ENCODE measurements at places on chromosomes 1 and 21. TPM values are rescaled to one million over a fixed set of nuclear protein-coding genes. Genes with fewer than 3 reads are reported as not detected.

DNA sequence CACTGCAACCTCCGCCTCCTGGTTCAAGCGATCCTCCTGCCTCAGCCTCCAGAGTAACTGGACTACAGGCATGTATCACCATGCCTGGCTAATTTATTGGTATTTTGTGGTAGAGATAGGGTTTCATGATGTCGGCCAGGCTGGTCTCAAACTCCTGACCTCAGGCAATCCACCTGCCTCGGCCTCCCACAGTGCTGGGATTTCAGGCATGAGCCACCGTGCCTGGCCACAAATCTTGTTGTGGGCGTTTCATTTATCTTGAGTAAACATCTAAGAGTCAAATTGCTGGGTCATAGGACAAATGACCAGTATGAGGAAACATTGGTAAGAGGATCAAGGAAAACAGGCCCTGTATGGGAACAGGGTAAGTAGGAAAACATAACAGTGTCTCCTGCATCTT is 17.9 kb downstream of the TMEM200B start:
- no peak for DNase-seq

GRCh38 chr1:47937586-47938254 is 59.5 kb downstream of the TRABD2B start:
- no peak for DNase-seq

- DNase-seq: no peak
Observed at GRCh38 chr1:218865591-218865990, 308.1 kb upstream of the LYPLAL1 start.

The CFAP74 gene
- not detected for total RNA-seq

The SSX2IP gene
- 11.9 TPM for total RNA-seq

The KCNK1 gene
- 0.21 TPM for total RNA-seq
